ENCODE measurements at places on chromosomes 4 and X. TPM values are rescaled to one million over a fixed set of nuclear protein-coding genes. Genes with fewer than 3 reads are reported as not detected.

KLHL13 gene
- 29.3 TPM for polyA plus RNA-seq

SULT1B1 gene
- polyA plus RNA-seq, result not detected

ZCCHC12 gene
- 1.1 TPM for polyA plus RNA-seq

ATP1B4 gene
- not detected for polyA plus RNA-seq

JAKMIP1 gene
- polyA plus RNA-seq, result 0.68 TPM

AGA gene
- 7.5 TPM for polyA plus RNA-seq

PARM1 gene
- 8.1 TPM for polyA plus RNA-seq

MAGEA8 gene
- not detected for polyA plus RNA-seq

CSAG2 gene
- not detected for polyA plus RNA-seq
